ENCODE measurements at places on chromosomes 16 and 17.

DNA sequence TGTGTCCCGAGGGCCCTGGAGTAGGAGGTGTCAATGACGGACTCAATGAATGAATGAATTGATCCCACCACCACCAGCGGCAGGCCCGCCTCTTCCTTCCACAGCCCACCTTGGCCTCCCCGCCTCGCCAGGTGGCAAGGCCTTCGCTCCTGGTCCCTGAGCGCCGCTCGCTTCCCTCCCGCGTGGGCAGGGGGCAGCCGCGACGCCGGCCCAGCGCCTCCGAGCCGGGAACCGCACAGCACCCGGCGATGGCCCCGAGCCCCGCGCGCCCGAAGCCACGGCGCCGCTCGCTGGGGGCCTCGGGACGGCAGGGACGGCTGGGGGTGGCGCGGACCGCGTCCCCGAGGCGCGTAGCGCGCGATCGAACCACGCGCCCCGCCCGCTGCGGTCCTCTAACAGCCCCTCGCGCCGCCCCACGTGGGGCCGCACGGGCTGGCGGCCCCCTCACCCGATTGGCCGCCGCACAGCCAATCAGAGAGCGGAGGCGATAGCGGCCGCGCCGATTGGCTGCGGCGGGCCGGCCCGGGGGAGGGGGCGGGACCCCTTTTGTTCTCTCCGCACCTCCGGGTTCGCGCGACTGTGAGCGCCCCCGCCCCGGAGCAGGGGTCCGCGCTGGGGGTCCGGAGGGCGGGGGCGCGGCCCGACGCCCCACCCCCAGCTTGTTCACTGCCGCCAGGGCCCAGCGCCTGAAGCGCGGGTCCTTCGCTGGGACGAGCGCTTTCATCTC lies 31.4 kb downstream of the ACTG1 start:
- DNase-seq, result no peak

GRCh38 chr16:84718-85406 lies 6.8 kb downstream of the MPG start:
- DNase-seq, result peak; percentile 51

- DNase-seq, result no peak
These were observed 7.7 kb upstream of the GRIN2A start for GRCh38 chr16:10189861-10190390.

DNA sequence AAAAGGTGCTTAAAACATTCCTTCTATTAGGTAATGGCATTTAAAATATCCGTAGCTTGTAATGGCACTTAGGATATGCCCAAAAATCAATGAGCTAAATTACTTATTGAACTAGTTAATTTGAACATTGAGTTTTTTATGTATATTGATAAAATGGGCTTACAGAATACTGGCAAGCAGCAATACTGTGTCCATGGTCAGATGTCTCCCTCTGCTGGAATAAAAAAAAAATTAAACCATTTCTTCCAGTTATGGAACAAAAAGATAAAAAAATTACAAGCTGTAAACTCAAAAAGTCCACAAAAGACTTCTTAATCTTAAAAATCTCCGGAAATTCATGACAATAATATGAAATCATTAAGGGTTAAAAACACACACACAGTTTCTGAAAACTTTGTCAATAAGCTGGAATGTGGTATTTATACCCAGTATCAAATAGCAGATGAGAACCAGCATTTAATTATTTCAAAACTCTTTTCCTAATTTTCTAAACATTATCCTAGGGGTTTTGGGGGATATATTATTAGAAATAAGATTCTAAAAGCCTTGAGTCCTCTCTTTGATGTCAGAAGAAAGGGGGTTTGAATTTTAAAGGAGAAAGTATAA lies 21.5 kb upstream of the PSMD7 start:
- DNase-seq, result no peak

DNA sequence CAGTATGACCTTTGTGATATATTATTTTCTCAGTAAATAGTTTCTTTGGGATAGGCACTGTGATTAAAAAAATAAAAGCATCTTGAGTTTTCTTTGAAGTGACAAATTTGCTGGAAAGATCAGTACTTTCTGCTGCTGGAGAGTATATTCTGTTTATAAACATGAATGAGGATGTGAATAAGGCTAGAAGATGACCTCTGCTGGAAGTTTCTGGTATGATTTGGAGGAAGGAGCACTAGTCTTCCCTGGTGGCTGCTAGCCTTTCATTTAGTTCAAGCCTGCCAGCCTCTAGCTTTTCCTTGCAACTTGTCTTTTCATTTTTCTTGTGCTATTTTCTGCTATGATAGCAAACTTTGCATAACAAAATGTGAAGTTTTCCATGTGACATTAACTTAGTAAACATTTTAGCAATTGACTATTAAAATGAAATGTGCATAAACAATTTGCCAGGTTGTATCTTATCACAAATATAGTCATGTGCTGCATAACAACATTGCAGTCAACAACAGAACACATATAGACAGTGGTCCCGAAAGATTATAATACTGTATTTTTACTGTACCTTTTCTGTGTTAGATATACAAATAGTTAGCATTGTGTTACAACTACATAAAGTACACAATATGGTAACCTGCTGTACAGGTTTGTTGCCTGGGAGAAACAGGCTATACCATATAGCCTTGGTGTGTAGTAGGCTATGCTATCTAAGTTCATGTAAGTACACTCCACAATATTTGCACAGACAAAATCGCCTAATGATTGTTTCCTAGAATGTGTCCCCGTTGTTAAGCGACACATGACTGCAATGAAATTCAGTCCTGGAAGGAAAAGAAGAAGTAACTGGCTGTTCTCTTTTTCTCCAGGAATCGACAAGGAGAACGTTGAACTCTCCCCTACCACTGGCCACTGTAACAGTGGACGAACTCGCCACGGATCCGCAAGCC lies 18.1 kb upstream of the RAB11FIP4 start:
- DNase-seq, result peak; percentile 58

DNA sequence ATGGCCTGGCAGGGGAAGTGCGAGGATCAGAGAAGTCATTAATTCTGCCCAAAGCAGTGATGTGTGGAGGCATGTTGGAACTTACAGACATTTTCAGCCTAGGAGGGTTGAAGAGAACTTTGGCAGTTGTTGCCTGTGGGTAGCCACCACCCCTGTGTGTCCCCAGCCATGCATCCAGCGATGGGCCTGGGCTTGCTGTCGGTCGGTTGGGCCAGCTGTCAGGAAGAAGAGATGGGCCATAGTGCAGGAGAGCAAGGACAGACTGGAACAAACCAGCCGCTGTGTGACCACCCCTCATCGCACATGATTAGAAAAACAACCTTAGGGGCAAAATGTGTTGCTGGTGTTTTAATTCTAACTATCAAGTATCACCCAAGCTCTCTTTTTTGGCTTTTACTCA lies 173.7 kb downstream of the CNTNAP4 start:
- no peak for DNase-seq

GRCh38 chr16:72234387-72234786 lies 62.4 kb upstream of the PMFBP1 start:
- no peak for DNase-seq

DNA sequence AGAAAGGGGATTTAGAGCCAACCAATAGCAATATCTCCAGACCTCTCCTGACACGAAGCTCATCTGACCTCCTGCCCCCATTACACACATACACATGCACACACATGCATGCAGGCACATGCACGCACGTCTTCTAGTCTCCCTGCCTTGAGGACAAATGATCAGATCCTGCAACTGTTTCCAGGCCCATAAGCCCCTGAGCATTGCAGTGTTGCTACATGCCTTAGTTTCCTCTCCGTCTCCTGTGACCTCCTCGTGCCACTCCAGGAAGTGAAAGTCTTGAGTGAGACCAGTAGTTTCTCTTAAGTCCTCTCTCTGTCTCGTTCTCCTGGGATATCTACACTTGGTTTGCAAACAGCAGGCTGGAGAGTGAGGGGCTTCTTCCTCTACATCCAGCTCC lies 8.2 kb downstream of the CIITA start:
- no peak for DNase-seq

DNA sequence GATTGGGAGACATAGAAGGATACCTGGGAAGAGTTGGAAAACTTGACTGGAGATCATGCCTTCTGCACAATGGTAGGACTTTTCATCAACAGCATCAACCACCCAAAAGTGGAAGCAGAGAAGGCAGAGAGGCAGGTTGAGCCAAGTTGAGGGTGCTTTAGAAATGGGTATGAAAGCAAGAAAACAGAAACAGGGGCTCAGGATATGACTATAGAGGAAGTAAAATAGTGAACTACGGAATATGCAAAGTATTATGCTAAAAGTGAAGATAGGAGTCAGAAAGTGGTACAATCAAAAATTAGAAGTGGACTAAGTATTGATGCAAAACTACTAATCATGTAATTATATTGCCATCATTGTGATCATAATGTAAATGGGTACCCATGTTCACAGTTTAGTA lies 16.1 kb upstream of the ARHGAP44 start:
- DNase-seq, result no peak

GRCh38 chr17:74928786-74929185 lies 4.7 kb downstream of the OTOP2 start:
- DNase-seq, result no peak

GRCh38 chr16:17461951-17462729 lies 8.6 kb downstream of the XYLT1 start:
- DNase-seq, result no peak

DNA sequence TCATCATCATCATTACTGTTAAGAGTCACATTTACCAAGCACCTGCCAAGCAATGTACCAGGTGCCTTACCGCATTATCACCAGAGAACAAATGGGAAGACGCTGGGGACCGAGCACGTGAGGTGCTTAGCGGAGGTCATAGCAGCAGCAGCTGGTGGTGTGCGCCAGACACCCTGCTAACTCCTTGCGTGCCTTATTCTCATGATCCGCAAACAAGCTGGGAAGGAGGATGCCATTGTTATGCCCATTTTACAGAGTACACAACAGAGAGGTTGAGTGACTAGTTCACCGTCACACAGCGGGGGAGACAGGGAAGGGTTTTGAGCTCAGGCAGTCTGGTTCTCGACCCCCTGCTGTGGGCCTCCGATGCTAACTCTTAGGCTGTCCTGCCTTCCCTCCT lies 7.3 kb downstream of the ATP2A3 start:
- no peak for DNase-seq

DNA sequence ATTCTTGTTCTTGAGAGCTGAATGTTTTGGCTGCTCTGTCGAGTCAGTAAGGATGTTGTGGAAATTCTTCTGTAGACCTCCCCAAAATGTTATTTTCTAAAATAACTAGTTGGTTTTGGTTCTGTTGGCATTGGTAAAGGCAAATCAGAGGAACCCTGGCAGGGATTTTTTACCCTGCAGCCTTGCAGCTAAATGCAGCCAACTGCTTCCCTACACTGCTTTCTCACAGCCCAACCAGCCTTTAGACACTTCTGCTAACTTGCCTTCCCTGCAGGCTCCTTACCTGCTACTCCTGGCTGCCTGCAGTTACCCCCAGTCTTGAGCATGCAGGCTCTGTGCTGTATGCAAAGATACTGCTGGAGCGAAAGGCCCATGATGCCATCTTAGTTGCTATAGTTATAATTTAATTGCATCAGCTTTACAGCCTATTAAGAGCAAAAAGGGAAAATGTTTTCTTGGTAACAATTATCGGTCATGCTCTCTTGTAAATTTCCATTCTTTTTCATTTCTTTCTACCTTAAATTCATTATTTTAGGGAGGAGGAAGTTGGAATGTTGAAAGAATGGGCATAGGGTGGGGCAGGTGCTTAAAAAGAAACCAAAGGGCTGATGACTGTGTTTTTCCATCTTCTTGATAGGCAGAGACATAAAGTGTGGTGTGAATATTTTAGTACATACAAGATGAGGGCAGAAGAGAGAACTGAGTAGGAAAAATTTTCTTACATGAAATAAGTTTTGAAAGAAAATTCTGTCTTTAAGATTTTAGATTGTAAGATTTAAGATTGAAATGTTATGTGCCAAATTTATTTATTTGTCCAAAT lies 20.0 kb downstream of the NUP93 start:
- no peak for DNase-seq

DNA sequence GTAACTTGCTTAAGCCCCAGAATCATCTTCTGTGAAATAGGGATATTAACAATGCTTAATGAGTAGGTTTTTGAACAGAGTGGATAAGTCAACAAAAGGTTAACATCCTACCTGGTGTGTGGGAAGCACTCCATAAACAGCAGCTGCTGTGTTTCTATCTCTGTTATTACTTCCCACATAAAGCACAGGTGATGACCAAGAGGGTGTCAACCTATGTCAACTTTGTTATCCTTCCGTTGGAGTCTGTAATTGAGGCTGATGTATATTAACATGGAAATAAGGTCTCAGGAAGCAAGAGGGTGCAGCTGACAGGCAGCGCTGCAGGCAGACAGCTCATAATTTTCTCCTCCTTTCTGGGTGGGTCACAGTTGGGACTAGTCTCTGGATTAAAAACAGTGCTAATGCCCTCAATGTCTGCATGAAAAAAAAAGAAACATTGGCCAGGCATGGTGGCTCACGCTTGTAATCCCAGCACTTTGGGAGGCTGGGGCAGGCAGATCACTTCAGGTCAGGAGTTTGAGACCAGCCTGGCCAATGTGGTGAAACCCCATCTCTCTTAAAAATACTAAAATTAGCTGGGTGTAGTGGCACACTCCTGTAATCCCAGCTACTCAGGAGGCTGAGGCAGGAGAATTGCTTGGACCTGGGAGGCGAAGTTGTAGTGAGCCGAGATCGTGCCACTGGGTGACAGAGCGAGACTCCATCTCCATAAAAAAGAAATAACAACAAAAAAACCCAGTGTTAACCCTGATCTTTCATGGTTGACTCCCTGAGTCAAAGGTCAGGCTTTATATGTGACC lies 269.6 kb downstream of the SNX29 start:
- DNase-seq, result no peak

- DNase-seq, result no peak
These were observed 18.1 kb downstream of the PPL start for GRCh38 chr16:4918781-4919251.

DNA sequence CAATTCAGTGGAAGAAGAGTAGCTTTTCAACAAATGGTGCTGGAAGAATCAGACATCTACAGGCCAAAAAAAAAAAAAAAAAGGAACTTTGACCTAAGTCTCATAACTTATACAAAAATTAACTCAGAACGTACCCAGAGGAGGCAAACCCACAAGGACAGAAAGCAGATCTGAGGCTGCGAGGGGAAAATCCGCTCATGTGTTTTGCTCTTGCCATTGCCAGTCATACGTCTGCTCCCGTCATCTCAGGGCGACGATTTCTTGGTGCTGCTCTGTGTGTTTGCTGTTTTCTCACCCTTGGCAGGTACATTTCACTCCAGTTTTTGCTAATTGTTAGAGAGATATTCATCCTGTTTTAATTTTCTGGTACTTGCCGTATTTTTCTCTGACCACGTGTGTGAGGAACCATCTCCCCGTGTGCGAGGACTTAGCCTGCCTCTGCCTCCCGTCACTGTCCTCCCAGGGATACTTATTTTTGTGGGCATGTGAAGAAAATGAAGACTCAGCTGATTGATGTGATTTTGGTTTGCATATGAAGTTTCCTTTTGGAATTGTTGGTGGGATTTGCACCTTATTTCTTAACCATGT lies 33.4 kb upstream of the ACSF3 start:
- peak; percentile 77 for DNase-seq
